ENCODE measurements at places on chromosomes 3 and 15.
A peak's percentile ranks its signal among the peaks of the same experiment; 100 is the strongest.

DNA sequence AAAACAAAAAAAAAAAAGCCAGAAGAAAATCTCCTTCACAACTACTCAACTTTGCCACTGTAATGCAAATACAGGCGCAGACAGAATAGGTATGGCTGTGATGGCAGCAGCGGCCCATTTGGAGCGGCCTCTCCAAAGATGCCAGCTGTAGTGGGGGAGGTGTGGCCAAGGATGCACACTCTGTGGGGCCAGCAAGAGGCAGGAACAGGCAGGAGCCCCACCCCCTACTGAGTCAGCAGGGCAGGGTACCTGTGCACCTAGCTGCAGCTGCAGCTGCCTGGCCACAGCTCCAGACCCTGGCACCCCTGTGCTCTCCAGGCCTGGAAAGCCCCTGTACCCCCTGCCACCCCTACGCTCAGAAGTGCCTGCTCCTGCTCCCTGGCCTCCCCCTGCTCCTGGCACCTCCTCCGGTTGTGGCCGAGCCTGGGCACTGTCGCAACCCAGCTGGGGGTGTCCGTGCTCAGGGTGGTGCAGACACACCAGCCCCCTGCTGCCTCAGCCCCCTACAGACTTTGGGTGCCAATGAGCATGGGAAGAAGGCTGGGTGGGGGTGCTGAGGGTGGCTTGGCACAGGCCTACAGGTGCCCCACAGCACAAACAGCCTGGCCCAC lies 312.7 kb downstream of the ULK4 start:
- DNase-seq, result no peak

- no peak for DNase-seq
Observed at GRCh38 chr3:146131616-146132410, 29.2 kb downstream of the PLOD2 start.

GRCh38 chr3:47427866-47428265 lies 47.0 kb downstream of the PTPN23 start:
- DNase-seq, result peak; percentile 13

DNA sequence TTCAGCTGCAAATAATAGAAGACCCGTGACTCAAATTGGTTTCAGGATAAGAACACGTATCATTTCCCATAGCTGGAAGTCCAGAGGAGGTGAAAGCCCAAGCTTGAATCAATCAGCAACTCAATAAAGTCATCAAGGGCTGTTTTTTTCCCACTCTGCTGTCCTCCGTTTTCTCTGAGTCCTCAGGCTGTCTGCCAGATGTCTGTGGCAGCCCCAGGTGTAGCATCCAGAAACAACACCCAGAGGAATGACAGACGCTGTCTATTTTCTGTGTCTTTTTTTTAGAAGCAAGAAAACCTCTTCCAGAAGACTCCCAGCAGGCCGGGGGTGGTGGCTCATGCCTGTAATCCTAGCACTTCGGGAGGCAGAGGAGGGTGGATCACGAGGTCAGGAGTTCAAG lies 204.4 kb downstream of the FAM43A start:
- DNase-seq, result peak; percentile 17

- peak; percentile 33 for DNase-seq
Observed at GRCh38 chr3:127106053-127106452, 86.9 kb upstream of the PRR23E start.

- no peak for DNase-seq
Observed at GRCh38 chr3:113834983-113835382, 3.6 kb upstream of the GRAMD1C start.

GRCh38 chr3:55097441-55097840 lies 169.6 kb upstream of the LRTM1 start:
- DNase-seq, result no peak

GRCh38 chr3:188486952-188487351 lies 333.0 kb downstream of the LPP start:
- DNase-seq, result no peak

DNA sequence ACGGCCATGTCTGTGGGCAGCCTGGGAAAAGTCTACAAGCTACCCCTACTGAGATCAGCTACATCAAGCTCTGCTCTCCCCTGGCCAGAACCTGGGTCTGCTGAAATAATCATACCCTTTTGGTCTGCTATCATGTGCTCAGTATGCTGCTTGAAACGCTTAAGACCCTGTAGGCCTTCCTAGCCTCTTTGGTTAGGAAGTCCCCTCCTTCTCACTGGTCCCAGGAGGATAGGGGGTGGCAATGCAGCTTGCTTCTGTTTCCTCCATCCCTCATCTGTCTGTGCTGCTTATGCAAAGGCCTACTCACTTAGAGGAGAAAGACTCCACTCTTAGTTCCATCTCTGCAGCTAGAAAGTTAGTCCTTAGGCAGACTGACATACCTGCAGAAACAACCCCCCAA lies 118.2 kb upstream of the RASGRP1 start:
- DNase-seq, result no peak

DNA sequence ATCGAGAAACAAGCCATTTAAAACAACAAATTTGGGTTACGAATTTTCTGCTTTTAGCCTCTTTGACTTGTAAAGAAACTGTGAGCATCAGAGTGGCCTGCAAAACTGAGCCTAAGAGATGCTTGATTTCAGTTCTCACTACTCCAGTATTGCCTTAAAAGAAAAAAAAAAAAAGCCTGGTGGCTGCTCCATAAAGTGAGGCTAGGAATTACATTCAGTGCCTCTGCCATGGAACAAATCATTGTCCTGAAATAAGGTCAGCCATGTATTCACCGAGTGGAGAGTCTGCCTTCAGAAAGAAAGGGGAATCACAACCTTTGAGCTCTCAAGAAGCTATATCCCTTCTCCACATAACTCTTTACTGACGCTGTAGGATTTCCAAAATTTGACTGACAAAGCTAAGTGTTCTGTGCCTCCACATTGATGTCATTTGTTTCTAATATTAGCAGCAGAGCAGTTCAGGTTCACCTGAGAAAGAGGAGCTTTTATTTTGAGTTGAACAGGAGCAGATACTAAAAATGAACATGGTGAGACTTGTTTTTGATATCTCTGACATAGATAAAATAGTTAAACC lies 137.3 kb downstream of the SSR3 start:
- DNase-seq, result no peak

GRCh38 chr15:81296673-81297072 lies 27.3 kb downstream of the STARD5 start:
- DNase-seq, result peak; percentile 53

- DNase-seq, result peak; percentile 72
Observed at GRCh38 chr3:179546814-179547241, 15.9 kb upstream of the ACTL6A start.

- DNase-seq, result no peak
Observed at GRCh38 chr15:86611417-86612040, 531.9 kb downstream of the AGBL1 start.
